Activated CD4-positive, alpha-beta T cell treated with anti-CD3 and anti-CD28 coated beads, Interleukin-2, amount 10 ng/mL, durations not matched to agents 24 days and 14 days (primary cell): ENCODE measurements at places on chromosomes 5 and 9. TPM values are rescaled to one million over a fixed set of nuclear protein-coding genes. Genes with fewer than 3 reads are reported as not detected.

SLC36A2 gene
- total RNA-seq, result not detected in 2 replicates

GPX8 gene
- not detected in 2 replicates for total RNA-seq

NR5A1 gene
- total RNA-seq, result not detected in 2 replicates

DNA sequence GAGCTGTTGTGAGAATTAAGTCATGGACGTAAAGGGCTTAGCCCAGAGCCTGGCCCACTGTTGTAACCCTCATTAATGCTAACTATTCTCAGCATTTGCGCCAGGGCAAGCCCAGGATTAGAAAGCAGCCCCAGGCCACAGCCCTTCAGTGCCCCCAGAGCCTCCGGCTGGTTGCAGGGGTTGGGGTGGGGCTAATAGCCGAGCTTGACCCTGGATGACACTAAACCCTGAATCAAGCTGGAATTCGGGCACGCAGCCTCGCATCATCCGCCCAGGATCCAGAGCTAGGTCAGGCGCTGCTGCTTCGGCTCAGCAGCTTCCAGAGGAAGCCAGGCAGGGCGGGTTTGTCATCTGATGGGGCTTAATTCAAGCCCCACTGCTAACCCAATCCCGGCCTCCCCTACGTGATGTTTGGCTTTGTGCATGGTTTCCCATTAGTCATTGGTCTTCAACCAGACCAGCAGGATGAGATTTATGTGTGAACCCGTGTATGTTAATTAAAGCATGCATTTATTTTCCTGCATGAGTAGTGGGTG lies 1.2 kb upstream of the MEGF9 start:
- no peak for DNase-seq

- no peak for DNase-seq
These were observed 1564.4 kb downstream of the EFNA5 start for GRCh38 chr5:106106384-106106783.

DNA sequence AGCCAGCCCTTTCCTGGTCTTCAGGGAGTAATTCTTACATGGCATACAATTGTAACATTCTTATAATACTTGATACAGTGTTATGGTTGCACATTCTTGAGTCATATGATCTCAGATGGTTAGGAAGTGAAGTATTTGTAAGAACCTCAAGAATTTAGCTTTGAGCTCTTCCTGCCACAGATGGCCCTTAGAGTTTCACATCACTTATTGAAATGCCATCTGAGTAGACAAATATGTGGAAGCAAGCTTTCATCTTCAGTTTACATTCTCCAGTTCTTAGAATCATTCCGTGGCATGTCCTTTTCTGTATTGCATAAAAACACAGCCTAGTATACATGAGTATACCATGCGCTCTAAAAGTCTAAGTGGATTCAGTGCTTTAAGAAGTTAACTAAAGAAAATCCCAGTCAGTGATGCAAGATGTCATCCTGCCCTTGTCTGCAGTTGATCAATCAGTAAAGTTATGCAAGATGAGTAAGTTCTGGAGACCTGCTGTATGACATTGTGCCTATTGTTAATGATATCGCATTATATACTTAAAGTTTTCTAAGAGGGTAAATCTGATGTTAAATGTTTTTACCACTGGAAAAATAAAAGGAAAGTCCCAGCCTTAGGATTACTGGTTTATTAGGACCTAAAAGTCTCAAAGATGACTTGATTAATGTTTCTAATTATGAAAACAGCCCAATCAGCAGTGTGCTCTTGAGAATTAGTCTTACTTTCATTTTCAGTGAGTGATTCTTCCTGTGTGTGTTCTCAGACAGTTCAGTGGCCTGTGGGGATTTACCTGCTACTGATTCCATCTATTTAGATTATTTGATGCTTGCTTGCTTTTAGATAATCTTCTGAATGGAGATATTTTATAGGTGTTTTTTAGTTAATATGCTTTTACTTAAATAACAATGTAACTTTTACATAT lies 29.4 kb downstream of the RHOBTB3 start:
- DNase-seq, result no peak

DNA sequence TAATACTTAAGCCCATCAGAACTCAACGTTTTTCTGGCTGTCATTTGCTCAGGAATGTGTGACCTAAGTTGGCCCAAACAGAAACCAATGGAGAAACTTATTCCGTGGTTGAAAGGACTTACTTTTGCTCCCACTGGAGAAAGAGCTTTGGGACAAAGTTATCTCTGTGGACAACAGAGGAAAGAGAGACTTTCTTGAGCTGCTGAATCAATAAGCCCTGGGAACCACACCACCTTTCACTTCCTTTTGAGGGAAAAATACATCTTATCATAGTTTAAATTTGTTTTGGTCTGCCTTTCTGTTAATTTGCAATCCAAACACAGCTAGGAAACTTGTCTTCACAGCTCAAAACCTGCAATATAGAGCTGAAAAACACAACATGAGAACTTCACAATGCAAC lies 62.8 kb upstream of the VCAN start:
- no peak for DNase-seq

GRCh38 chr5:98768160-98768959 lies 5.1 kb upstream of the RGMB start:
- DNase-seq, result peak; percentile 81

DNA sequence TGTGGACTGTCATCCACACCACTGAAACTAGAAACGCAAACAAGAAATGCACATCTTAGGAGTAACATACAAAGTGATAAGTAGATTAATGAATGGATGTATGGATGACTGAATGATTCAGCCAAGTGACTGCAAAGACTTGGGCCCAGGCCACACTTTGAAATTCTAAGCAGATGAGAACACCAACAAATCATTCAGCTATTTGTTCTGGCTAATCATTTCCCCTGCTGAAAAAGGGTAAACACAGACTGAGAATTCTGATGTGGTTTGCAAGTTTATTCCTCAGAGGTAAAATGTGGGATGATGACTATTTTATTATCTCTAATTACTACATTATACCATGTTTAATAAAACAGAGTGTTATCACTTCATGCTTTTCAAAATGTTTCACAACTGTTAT lies 163.2 kb upstream of the ADAMTS16 start:
- no peak for DNase-seq

GRCh38 chr5:32190095-32190494 lies 16.0 kb upstream of the GOLPH3 start:
- DNase-seq, result no peak
